Naive thymus-derived CD8-positive, alpha-beta T cell (primary cell): ENCODE measurements at places on chromosomes 2 and 18. TPM values are rescaled to one million over a fixed set of nuclear protein-coding genes. Genes with fewer than 3 reads are reported as not detected.

The VSNL1 gene
- total RNA-seq = not detected

The TMEM169 gene
- total RNA-seq = 2.6 TPM

The DRC1 gene
- total RNA-seq = not detected

DNA sequence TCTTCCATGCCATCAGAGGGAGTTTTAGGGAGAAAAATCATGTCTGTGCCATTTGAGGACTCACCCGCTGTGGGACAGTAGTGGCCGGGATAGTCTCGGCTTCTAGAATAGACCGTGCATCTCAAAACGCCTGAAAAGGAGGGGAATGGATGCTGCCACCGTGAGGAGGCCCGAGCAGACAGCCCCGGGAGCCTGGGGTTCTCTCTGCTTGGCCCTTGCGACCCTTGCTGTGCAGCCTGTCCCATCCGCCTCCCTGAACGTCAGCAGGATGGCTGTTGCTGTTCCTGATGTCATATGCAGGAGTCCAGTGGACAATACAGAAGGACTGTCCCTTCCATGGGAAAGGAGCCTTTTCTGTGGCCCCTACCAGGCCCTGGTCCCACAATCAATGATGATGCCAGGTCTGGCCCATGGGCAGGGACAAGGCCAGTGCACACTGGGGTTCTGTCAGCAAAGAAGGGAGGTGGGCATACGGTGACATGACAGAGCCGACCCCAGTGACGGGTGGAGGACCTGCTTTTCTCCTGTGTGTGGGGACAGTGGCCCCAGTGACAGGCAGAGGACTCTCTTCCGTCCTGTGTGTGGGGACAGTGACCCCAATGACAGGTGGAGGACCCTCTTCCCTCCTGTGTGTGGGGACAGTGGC, 58.8 kb downstream of the ACKR3 start:
- H3K27me3 ChIP-seq = no peaks in the 10 kb centered on the region

DNA sequence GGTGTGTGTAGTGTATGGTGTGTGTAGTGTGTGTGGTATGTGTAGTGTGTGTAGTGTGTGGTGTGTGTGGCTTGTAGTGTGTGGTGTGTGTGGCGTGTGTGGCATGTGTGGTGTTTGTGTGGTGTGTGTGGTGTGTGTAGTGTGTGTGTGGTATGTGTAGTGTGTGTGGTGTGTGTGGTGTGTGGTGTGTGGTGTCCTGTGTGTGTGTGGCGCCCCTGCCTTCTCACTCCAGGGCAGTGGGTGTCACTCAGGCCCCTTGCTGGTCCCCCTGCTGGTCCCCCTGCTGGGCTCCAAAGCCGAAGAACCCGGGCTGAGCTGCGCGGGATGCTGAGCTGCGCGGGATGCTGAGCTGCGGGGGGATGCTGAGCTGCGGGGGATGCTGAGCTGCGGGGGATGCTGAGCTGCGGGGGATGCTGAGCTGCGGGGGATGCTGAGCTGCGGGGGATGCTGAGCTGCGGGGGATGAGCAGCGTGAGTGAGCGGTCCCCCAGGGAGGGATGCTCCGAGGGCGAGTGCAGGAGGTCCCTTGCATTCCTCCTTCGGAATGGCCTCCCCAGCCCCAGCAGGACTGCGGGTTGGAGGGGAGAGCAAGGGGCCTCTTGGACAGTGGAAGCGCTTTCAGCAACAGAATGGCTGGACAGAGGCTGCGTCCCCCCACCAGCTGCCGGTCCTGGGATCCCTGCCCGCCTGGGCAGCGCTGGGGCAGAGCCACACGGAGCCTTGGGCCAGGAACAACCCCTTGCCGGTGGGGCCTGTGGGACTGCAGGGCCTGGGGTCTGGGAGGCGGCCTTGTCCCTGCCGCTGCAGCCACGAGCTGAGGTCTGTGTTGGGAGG, 3.4 kb upstream of the RTP5 start:
- H3K36me3 ChIP-seq = no peaks in the 10 kb centered on the region
- no peak overlapping the region for H3K27ac ChIP-seq
- H3K4me1 ChIP-seq = peaks cover 71% of the 10 kb centered on the region
- peak overlapping the region; percentile 52 for H3K4me3 ChIP-seq

- peaks cover 8% of the 10 kb centered on the region for H3K36me3 ChIP-seq
- peak overlapping the region; percentile 45 for H3K27ac ChIP-seq
- DNase-seq = no peak
- peaks cover 19% of the 10 kb centered on the region for H3K4me1 ChIP-seq
- H3K27me3 ChIP-seq = peaks cover 86% of the 10 kb centered on the region
Measured at GRCh38 chr18:50193796-50194630, 934 bp downstream of the MYO5B start.

DNA sequence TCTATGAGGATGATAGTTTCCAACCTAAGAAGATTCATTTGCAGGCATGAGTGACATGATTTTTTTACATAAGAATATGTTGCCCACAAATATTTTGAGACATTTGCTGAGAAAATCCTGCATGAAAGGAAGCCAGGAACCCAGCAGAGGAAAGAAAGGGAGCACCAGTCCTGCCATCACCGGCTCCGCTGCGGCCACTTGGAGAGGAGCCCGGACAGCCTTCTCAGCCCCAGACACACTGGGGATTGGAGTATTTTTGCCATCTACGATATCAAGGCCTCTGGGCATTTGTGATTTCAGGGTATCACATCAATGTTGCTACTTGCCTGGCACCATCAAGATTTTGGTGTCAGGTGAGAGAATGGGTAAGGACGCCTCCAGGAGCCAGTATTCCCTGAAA, 228.3 kb downstream of the PTGR3 start:
- no peak overlapping the region for H3K4me3 ChIP-seq
- H3K27me3 ChIP-seq = no peaks in the 10 kb centered on the region
- H3K36me3 ChIP-seq = peaks cover 29% of the 10 kb centered on the region
- H3K27ac ChIP-seq = no peak overlapping the region
- DNase-seq = no peak
- H3K4me1 ChIP-seq = no peaks in the 10 kb centered on the region

GRCh38 chr2:113324684-113325160, 46.0 kb upstream of the PAX8 start:
- H3K4me1 ChIP-seq = peaks cover 12% of the 10 kb centered on the region
- H3K27ac ChIP-seq = peak overlapping the region; percentile 7
- peak; percentile 34 for DNase-seq
- H3K36me3 ChIP-seq = no peaks in the 10 kb centered on the region
